ENCODE measurements at places on chromosomes 3 and 15.
A peak's percentile ranks its signal among the peaks of the same experiment; 100 is the strongest.

DNA sequence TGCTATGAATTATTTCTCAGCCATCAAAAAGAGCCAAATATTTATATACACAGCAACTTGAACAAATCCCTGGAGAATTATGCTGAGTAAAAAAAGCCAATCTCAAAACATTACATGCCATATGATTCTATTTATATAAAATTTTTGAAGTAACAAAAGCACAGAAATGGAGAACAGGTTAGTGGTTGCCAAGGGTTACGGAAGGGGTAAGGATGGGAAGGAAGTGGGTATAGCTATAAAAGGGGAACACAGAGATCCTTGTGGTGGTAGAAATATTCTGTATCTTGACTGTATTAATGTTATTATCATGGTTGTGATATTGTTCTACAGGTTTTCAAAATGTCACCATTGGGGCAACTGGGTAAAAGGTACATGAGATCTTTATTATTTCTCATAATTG lies 62.3 kb upstream of the ASB14 start:
- no peak for DNase-seq

DNA sequence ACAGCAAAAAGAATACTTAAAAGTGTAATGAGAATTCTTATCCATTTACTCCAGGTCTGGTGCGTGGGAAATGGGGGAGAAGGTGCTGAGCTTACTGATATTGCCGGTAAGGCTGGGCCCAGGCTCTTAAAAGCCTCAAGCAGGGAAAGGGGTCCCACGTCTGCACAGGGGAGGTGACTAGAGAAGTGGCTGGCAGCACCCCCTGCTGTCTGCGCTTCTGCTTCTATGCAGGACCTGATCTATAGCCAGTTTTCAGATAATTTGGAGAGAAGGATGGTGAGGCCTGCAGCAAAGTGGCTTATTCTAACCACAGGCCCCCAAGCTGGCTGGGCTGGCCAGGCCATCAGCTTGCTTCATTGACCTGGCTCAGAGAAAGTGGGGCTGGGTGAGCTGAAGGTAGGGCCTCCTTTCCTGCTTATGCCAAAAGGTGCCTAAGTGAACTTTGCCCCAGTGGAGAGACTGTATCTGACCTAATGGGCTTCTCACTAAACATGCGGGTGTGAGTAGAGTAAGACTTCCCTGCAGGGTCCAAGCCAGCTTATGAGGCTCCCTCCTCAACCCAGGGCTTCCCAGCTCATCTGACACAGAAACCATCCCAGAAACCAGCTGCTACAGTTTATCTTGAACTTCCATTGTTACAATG lies 30.9 kb upstream of the ATP1B3 start:
- no peak for DNase-seq

GRCh38 chr3:124168271-124168670 lies 176.3 kb upstream of the ROPN1 start:
- DNase-seq, result no peak

GRCh38 chr15:27973886-27974285 lies 125.2 kb downstream of the OCA2 start:
- no peak for DNase-seq

DNA sequence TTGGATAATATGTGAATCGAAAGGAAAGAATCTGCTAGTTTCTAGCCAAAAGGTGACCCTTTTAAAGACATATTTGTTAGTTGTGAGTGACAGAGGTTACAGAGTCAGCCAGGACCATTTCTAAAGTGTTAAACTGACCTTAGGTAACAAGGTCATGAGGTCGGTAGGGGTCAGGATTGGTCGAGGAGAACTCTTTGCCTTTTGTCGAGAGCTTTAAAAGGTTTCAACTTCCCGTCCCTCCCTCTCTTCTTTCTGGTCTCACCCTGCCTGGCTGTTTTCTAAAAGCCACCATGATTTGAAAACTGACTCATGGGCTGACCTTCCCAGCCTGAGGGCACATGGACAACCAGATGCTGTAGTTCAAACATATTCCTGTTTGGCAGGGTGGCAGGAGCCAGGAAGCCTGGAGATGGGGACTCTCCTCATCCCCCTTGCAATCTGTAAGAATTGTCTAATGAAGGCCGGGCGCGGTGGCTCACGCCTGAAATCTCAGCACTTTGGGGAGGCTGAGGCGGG lies 25.8 kb upstream of the PRTG start:
- DNase-seq, result no peak

- no peak for DNase-seq
Measured at GRCh38 chr15:80641384-80641783, 53.7 kb upstream of the ABHD17C start.

- DNase-seq, result peak; percentile 55
Measured at GRCh38 chr15:89416339-89417183, 79.8 kb downstream of the RHCG start.

GRCh38 chr3:127796831-127797150 lies 25.5 kb downstream of the MGLL start:
- DNase-seq, result no peak

DNA sequence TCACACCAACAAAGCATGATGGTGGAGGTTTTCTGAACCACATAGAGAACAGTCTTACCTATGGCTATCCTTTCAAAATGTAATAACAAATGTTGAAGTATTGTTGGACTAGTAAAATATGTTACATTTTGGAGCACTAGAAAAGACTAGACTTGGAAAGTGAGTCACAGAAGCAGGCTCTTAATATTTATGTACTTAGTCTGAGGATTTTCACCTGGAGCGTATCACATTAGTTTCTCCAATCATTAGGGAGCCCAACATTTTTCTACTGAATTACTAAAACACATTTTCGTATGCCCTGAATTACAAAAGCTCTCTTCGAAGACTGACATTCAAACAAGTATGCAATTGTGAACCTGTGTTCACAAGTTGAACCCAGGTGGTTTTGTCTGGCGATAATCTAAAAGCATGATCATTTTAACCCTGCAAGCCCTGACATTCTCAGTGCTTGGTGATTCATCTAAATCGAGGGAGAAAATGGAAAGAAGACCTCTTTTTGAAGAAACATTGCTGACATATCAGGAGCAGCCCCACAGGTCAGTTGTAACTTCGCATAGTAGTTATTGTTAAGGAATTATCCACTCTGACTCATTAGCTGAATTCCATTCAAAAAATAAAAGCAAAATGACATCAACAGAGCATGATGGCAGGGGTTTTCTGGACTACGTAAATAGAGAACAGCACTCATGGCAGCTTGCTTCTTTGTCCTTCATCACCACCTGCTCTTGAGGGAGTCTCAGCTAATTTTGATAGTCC lies 679.8 kb upstream of the NECTIN3 start:
- DNase-seq, result no peak

- no peak for DNase-seq
Measured at GRCh38 chr3:54139630-54140029, 17.3 kb downstream of the CACNA2D3 start.

DNA sequence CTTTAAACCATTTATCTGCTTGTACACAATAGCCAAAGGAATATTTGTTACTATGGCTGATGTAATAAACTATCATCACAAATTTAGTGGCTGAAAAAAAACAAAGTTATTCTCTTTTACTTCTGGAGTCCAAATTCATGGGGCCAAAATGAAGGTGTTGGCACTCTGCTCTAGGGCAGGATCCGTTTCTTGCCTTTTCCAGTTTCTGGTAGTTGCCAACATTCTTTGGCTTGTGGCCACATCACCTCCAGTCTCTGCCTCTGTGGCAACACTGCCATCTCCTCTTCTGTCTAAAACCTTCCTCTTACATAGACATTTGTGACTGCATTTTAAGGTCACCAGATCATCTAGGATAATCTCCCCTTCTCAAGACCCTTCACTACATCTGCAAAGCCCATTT lies 27.3 kb downstream of the NIT2 start:
- DNase-seq, result no peak

DNA sequence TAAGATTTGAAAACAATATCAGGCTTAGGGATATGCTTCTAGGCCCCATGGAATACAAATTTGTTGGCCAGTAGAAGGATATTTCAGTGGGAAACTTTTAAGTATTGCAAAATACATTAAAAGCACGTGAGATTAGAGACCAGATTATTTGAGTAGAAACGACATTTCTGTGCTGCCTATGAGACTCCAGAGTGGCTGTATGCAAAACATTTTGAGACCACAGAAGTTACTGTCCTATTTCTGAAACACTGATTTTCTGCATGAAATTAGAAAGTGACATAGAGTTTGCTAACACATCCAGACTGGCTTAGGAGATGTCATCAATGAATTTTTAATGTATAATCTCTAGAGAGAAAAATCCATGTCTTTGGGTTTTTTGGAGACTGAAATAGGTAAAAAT lies 99.8 kb downstream of the KCNH8 start:
- no peak for DNase-seq

DNA sequence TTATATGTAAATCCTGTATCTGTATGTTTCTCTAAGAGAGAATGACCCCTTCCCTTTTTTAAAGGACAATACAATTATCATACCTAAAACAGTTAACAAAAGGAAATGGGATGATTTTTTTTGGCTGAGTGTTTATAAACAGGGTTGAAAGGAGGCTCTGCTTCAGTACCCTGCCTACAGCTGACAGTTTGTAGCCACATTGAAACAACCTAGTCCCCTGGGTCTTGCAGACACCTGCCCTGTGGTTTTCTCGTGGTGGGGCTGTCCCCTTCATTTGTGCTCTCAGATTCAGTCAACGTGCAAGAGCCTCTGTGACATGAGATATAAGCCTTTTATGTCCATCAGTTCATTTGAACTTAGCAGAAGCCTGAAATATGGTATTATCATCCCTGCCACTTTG lies 2.3 kb upstream of the HMCES start:
- DNase-seq, result no peak

GRCh38 chr3:197367081-197367780 lies 68.8 kb upstream of the DLG1 start:
- no peak for DNase-seq

GRCh38 chr3:10426346-10427220 lies 78.8 kb downstream of the ATP2B2 start:
- no peak for DNase-seq

DNA sequence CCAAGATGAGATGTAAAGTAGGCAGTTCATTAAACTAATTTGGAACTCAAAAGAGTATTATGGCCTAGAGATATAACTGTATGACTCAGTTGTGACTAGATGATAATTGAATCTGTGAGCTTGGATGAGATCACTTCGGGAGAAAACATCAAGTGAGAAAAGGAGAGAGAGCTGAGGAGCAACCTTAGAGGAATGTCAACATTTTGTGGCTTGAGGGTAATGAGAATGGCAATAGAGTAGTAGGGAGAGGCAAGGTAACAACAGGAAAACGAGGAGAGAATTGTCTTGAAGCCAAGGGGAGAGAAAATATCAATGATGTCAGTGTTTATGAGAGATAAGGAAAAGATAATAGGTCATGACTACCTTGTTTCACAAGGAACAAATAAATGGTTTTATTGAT lies 580.2 kb downstream of the NLGN1 start:
- no peak for DNase-seq

- DNase-seq, result no peak
Measured at GRCh38 chr3:175001091-175001490, 142.0 kb downstream of the NAALADL2 start.

GRCh38 chr15:42315521-42315920 lies 42.3 kb upstream of the TMEM87A start:
- DNase-seq, result no peak

DNA sequence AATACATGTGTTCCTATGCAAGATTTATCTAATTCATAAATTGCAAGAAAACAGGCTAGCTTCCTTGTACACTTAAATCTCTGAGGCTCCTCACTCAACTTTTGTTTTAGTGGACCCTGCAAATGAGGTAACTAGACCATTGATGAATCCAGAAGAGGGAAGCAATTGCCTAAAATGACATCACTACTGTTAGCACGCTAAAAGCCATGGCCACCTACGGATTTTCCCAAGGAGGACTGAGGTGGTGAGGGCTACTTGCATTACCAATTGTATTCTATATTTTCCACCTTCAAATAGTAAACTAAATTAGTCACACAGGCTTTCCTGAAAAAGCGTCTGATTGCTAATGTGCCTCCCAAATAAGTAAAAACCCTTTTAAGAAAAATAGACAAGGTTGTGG lies 140.7 kb downstream of the GADL1 start:
- no peak for DNase-seq

- DNase-seq, result no peak
Measured at GRCh38 chr15:33392453-33392852, 81.7 kb downstream of the RYR3 start.

GRCh38 chr15:86837294-86838061 lies 757.8 kb downstream of the AGBL1 start:
- DNase-seq, result no peak

GRCh38 chr3:119324899-119325298 lies 30.7 kb downstream of the ARHGAP31 start:
- no peak for DNase-seq

GRCh38 chr3:147518465-147518864 lies 109.3 kb downstream of the ZIC1 start:
- DNase-seq, result no peak

GRCh38 chr3:195224980-195225580 lies 45.9 kb downstream of the XXYLT1 start:
- DNase-seq, result no peak

GRCh38 chr3:190642016-190642415 lies 128.1 kb downstream of the IL1RAP start:
- DNase-seq, result no peak

GRCh38 chr15:70258369-70259027 lies 160.8 kb upstream of the TLE3 start:
- DNase-seq, result peak; percentile 42

- DNase-seq, result no peak
Measured at GRCh38 chr3:64494526-64494925, 193.3 kb downstream of the ADAMTS9 start.

DNA sequence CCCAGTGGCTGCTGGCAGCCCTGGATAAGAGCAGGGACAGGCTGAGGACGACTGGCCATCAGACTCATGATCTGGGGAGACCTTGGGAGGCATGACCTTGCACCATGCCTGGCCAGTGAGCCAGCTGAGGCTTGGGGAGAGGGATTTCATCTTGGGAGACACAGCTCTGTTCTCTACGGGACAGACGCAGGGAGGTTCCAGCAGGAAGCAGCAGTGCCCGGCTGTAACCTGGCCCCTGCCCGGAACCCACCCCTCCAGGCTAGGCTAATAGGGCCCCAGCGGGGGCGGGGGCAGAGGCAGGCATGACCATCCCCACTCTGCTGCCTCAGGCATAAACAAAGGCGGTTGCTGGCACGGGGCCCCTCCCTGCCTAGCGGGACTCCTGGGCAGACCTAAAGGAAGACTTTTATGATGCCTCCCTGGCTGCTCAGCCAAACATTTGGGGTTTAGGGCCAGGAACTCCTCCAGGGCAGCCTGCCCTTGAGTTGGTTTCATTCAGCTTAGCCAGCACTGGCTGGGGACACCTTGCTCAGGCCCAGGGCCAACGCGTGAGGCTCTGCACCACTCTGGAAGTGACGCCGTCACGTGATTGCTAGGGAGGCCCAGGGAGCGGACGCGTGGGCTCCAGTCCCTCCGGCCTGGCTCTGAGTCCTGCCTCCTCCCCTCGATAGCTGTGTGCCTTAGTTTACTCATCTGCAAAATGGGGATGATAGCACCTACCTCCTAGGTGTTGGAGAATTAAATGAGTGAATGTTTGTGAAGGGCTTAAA lies 27.6 kb downstream of the HDAC11 start:
- DNase-seq, result no peak

DNA sequence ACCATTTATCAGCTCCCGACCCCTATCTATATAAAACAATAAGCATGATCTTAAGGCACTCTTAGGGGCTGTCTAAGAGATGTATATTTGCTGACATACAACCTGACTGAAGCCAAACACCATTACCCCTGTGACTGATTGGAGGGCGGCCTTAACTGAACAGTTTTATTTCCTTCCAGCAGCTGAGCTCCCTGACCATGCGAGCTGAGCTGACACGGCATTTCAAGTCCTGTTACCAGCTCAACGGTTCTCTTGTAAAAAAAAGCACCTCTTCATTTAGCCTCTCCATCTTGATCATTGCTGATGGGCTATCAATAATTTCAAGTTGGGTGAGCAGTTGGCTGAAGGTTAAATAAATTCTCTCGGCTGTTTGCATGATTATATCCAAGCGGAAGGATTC lies 33.4 kb upstream of the BNIP2 start:
- DNase-seq, result no peak
